ENCODE measurements at places on chromosomes 12 and 14. TPM values are rescaled to one million over a fixed set of nuclear protein-coding genes. Genes with fewer than 3 reads are reported as not detected.

AQP2 gene
- not detected for total RNA-seq

TPH2 gene
- total RNA-seq, result under 0.01 TPM

SLCO1B1 gene
- not detected for total RNA-seq

PLA2G1B gene
- not detected for total RNA-seq

IL23A gene
- total RNA-seq, result not detected

SLC38A4 gene
- total RNA-seq, result 0.25 TPM

ALDH1L2 gene
- total RNA-seq, result 62.8 TPM

MYH7 gene
- not detected for total RNA-seq

HNF1A gene
- total RNA-seq, result not detected

ZNF891 gene
- 1.00 TPM for total RNA-seq

ISCA2 gene
- total RNA-seq, result 16.5 TPM

LHX5 gene
- total RNA-seq, result not detected

CMTM5 gene
- total RNA-seq, result 0.50 TPM

KRT86 gene
- total RNA-seq, result under 0.01 TPM

FGF6 gene
- total RNA-seq, result not detected

EML5 gene
- 0.50 TPM for total RNA-seq

TMEM253 gene
- not detected for total RNA-seq

MANSC4 gene
- total RNA-seq, result not detected

DNAAF2 gene
- total RNA-seq, result 9.7 TPM

PYGL gene
- 85.3 TPM for total RNA-seq

MED13L gene
- total RNA-seq, result 109 TPM

KRT5 gene
- 0.22 TPM for total RNA-seq

ANO4 gene
- total RNA-seq, result 5.9 TPM

LIN52 gene
- total RNA-seq, result 9.2 TPM

CCDC88C gene
- total RNA-seq, result 0.87 TPM

TSHR gene
- not detected for total RNA-seq

RBP5 gene
- 0.12 TPM for total RNA-seq

PRPH gene
- 0.22 TPM for total RNA-seq

CCDC196 gene
- total RNA-seq, result not detected

SDR9C7 gene
- not detected for total RNA-seq

C1RL gene
- 30.1 TPM for total RNA-seq

JDP2 gene
- 41.3 TPM for total RNA-seq

CRACR2A gene
- total RNA-seq, result 8.3 TPM

GPR132 gene
- total RNA-seq, result 0.25 TPM

FAM222A gene
- total RNA-seq, result 0.37 TPM

LRRK2 gene
- 9.6 TPM for total RNA-seq

PTHLH gene
- total RNA-seq, result 0.33 TPM

SRRM4 gene
- under 0.01 TPM for total RNA-seq

PLEK2 gene
- total RNA-seq, result 8.7 TPM

DHRS7 gene
- 163 TPM for total RNA-seq

CMA1 gene
- total RNA-seq, result not detected

CCDC177 gene
- under 0.01 TPM for total RNA-seq

ESR2 gene
- total RNA-seq, result 0.11 TPM

RNASE7 gene
- total RNA-seq, result not detected

ASCL1 gene
- not detected for total RNA-seq

CDK2 gene
- total RNA-seq, result 28.4 TPM

RTN1 gene
- 0.12 TPM for total RNA-seq

AQP6 gene
- total RNA-seq, result 0.12 TPM

ASPG gene
- not detected for total RNA-seq

SENP1 gene
- 17.2 TPM for total RNA-seq

LRTM2 gene
- not detected for total RNA-seq

SYNDIG1L gene
- total RNA-seq, result not detected

SNRNP35 gene
- 15.1 TPM for total RNA-seq

Measured in uterine smooth muscle cell (primary cell).